ENCODE measurements at places on chromosomes 11 and 22. TPM values are rescaled to one million over a fixed set of nuclear protein-coding genes. Genes with fewer than 3 reads are reported as not detected.

The OR52I2 gene
- not detected for total RNA-seq

The TCN2 gene
- 21.4 TPM for total RNA-seq

The OR5T3 gene
- not detected for total RNA-seq

The HBE1 gene
- not detected for total RNA-seq

The CCDC87 gene
- total RNA-seq, result 0.49 TPM
